ENCODE measurements at places on chromosomes 3 and 15. TPM values are rescaled to one million over a fixed set of nuclear protein-coding genes. Genes with fewer than 3 reads are reported as not detected.
A peak's percentile ranks its signal among the peaks of the same experiment; 100 is the strongest.

DNA sequence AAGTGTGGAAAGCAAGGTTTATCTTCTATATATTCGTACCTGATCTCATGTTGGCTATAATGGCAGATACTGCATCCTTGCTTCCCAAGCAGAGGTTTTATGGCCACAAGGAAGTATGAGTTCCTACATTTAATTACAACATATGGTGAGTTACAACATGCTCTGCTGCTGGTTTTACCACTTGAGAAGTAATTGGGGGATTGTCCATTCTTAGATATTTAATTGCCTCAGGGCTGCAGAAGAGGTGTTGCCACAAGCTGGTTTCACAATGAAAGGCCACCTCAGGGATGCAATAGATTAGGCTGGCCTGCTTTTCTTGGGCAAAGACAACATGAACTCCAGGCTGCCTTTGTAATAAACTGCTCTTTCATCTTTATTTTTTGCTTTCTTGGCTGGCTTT, 48.6 kb downstream of the RAP2B start:
- DNase-seq, result no peak

GRCh38 chr3:17039594-17039993, 154.8 kb downstream of the PLCL2 start:
- DNase-seq, result peak; percentile 84

The KNG1 gene
- total RNA-seq, result not detected

DNA sequence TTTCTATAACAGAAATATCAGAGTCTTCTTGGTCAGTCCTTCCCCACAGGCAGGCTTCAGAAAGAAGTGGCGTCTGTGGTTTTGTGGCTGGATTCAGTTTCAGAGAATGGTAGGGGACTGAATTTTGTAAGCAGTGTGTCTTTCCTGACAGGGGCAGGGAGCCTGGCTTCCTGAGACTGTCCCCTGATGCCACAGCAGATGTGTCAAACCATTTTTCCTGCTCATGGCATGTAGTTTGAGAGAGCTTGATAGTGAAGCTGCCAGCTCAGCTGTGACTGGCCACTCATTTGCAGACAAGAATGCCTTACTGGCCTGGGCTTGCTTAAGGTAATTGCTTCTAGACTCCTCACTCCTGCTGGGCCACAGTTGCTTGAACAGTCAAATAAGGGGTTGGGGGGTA, 26.4 kb downstream of the LARS2 start:
- no peak for DNase-seq

- DNase-seq, result no peak
Measured at GRCh38 chr3:13105896-13106250, 32.6 kb upstream of the IQSEC1 start.

- no peak for DNase-seq
Measured at GRCh38 chr3:184953401-184953800, 141.4 kb downstream of the VPS8 start.

DNA sequence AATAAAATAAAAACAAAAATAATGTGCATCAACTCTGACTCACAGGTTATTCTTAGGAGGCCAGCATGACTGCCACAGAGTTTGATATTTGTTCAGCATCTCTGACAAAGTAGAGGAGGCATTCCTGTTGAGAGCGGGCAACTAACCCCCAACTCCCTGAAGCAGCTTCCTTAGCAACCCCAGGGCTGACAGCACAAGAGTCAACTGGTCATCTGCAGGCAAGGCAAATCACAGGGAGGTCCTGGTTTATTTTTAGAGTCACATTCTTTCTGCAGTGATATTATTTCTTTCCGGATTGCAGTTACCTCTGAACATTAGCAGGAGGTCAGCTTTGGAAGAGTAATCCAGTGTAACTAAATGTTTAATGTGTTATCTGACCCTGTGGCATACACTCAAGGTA, 273.0 kb downstream of the PLCL2 start:
- DNase-seq, result peak; percentile 13

GRCh38 chr3:74080056-74080461, 455.3 kb upstream of the PDZRN3 start:
- DNase-seq, result no peak

The LCMT2 gene
- total RNA-seq, result 11.8 TPM

GRCh38 chr15:97652700-97653167, 307.8 kb upstream of the ARRDC4 start:
- DNase-seq, result peak; percentile 35

GRCh38 chr3:106010829-106011228, 142.0 kb upstream of the CBLB start:
- DNase-seq, result no peak

The SERINC4 gene
- total RNA-seq, result 0.11 TPM

The VGLL3 gene
- 8.4 TPM for total RNA-seq

The CYP1A2 gene
- total RNA-seq, result not detected

DNA sequence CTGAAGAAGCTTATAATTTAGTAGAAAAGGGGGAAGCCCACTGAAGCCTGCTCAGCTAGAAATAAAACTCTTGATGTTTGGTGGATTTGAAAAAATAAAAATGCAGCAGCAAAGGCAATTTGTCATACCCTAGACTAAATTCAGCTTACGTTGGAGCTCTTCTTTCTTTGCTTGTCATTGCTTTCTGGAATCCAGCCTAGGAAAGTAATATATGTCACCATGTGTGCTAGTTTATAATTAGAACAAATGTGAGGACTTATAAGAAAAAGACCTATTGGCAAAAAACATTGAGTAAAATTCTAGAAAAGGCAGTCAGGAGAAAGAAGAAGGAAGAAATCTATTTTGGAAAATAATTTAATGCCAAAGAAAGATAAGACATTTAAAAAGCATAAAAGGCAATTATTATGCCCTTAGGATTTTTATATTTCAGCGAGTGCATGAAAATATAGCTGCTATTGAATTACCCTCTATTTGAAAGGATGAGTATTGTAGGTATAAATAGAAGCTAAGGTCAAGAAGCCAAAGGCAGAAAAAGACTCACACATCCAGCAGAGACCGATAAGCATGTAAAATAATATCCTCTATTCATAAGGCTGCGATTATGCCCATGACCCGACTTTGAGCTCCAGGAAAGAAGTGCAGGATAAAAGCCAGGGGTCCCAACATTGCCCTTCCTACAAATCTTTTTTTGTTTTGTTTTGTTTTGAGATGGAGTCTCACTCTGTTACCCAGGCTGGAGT, 10.6 kb upstream of the BTBD1 start:
- no peak for DNase-seq

- DNase-seq, result no peak
Measured at GRCh38 chr3:42696356-42697288, 6.0 kb downstream of the HHATL start.

DNA sequence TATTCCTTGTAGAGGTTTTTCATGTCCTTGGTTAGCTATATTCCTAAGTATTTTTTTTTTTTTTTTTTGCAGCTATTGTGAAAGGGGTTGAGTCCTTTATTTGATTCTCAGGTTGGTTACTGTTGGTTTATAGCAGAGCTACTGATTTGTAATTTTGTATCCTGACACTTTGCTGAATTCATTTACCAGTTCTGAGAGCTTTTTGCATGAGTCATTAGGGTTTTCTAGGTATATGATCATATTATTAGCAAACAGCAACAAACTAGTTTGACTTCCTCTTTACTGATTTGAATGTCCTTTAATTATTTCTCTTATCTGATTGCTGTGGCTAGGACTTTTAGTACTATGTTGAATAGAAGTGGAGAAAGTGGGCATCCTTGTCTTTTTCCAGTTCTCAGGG, 737.4 kb downstream of the ZNF385D start:
- no peak for DNase-seq

GRCh38 chr15:39860200-39860599, 59.9 kb downstream of the GPR176 start:
- DNase-seq, result no peak

DNA sequence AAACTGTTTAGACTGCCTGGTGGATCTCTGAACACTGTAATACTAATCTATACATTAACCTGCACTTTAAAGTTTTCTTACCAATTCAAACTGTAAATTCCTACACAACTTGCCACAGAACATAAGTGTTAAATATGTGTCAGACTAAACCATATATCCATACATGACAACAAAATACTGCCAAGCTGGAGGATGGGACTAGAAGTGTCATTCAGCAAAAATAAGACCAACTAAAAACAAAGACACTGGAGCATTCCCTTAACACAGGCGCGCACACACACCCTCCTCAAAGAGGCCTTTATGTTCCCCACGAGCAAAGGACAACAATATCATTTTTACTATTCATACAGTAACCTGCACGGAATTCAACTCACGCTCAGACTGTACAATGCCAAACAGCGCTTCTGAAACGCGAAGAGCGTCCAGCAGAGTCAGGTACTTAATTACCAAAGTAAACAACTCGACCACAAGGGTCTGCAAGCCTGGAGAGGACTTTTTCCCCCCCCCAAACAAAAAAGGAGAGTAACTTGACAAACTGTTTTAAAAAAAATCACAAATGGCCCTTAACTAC, 1.1 kb downstream of the DCUN1D1 start:
- DNase-seq, result no peak
